ENCODE measurements at places on chromosomes 5 and 9.
A peak's percentile ranks its signal among the peaks of the same experiment; 100 is the strongest.

DNA sequence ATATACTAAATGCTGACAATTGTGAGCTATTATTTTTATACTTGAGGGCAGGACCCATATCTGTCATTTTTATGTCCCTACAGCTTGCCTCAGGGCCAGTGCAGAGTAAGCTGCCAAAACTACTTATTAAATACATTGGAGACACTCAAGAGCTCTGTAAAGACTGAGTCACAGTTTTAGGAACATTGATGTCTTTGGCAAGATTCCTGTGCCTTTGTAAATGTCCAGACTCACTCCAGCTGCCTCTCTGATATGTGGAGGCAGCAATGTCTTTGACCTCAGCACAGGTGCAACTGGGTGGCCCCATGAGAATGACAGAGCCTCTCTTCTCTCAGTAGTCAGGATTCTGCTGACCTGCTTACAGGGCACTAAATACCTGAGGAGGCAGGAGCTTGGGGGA, 363.2 kb downstream of the OSTF1 start:
- no peaks in the 10 kb centered on the region for H3K4me1 ChIP-seq
- DNase-seq: no peak
- no peak overlapping the region for H3K4me3 ChIP-seq
- H3K27ac ChIP-seq: no peak overlapping the region

GRCh38 chr5:144205141-144205551, 34.5 kb downstream of the KCTD16 start:
- no peaks in the 10 kb centered on the region for H3K36me3 ChIP-seq
- H3K4me3 ChIP-seq: no peak overlapping the region
- H3K27me3 ChIP-seq: peaks cover 51% of the 10 kb centered on the region
- peaks cover 8% of the 10 kb centered on the region for H3K4me1 ChIP-seq
- no peak for DNase-seq

DNA sequence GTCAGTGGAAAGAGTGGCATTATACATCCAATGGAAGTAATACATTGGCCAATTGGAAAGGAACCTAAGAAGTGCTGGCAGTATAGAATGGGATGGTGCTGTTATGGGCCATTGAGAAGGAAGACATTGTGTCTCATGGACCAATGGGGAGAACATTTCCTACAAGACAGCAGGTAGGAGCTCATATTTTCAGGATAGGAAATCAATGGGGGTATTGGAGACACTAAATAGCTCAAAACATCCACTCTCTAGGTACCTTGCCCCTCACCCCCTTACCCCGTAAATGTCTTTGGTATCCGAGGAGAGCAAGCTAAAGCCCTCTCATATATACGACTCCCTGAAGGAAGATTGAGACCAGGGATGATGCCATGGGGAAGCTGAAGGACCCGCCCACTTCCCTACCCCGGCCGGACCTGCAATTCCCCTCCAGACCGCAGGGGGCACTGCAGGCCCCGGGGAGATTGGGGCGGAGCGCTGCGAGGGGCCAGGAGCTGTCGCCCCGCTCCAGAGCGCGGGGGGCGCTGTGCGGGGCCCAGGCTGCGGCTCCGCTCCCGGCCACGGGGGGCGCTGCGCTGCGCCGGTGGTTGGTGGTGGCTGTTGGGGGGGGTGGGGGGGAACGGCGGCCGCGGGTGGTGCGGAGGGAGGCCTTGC, at the start of gene KDM3B:
KDM3B (plus strand) TSS at position 615 of the 651 bp plus-strand sequence. CDS start 111 bp downstream, outside the sequence.
- H3K4me3 ChIP-seq: peak within 1 kb of the TSS; percentile 95
- H3K36me3 ChIP-seq: peaks cover 14% of the 10 kb centered on the region
- H3K27ac ChIP-seq: peak within 1 kb of the TSS; percentile 95
- peak; percentile 99 for DNase-seq

DNA sequence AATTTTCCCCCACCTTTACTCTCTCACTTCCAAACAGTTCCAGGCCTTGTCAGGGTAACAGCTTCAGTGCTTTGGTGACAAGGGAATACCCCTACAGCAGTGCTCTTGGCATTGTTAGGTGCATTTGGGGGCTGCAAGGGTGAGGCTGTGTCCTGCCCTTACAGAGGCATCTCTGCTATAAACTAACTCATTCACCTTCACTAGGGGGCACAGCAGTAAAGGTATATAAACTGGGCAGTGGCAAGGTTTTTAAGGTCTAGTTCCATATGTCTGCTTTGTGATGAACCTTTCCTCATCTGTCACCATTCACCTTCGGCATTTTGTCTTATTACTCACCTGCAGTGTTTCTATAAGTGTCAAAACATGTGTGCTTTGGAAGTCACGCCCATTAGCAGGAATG, 79.1 kb upstream of the GPR151 start:
- H3K4me3 ChIP-seq: no peak overlapping the region
- no peak overlapping the region for H3K27ac ChIP-seq
- H3K4me1 ChIP-seq: no peaks in the 10 kb centered on the region
- no peaks in the 10 kb centered on the region for H3K36me3 ChIP-seq
- no peaks in the 10 kb centered on the region for H3K27me3 ChIP-seq
- DNase-seq: no peak

DNA sequence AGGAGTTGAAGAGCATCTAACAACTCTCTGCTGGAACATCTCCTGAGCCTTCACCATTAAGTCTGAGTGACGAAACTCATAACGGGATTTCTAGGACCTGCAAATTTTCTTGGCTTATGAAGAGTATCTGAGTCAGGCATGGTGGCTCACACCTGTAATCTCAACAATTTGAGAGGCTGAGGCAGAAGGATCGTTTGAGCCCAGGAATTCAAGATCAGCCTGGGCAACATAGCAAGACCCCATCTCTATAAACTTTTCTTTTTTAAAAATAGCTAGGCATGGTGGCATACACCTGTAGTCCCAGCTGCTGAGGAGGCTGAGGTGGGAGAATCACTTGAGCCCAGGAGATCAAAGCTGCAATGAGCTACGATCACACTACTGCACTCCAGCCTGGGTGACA, 48.8 kb downstream of the EPB41L4B start:
- H3K27me3 ChIP-seq: peaks cover 11% of the 10 kb centered on the region
- H3K36me3 ChIP-seq: no peaks in the 10 kb centered on the region
- no peaks in the 10 kb centered on the region for H3K4me1 ChIP-seq
- DNase-seq: no peak
- H3K4me3 ChIP-seq: no peak overlapping the region
